NCI-H1436 (cell line): ENCODE measurements at places on chromosomes 7 and 10.

DNA sequence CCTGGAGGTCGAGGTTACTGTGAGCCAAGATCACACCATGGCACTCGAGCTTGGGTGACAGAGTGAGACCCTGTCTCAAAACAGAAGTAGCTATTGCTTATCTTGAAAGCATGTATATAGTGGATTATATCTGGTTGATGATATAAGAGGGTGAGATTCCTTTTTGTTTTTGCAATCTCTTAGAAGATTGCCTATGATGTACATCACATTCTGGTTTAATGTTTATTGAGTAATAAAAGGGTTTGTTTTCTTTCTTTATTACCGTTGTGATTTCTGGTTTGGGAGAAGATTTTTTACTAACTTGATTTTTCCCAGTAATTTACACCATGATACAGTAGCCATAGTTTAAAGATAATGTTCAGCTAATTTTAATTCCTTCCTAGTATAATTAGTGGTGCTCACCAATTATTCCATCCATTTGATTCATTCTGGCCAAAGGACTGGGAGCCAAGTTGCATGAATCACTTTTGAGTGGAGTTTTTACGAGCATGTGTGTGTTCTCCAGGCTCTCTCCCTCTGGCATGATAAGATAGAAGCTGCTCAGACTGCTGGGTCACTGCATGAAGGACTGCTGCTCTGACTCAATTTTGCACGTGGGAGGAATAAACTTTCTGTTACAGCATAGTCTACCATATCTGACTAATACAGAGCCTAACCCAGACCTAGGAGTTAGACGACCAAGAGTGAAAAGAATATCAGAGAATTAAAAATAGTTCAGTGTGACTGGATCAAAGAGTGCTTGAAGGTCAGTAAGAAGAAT, 13.5 kb upstream of the TSPAN13 start:
- no peak for DNase-seq

DNA sequence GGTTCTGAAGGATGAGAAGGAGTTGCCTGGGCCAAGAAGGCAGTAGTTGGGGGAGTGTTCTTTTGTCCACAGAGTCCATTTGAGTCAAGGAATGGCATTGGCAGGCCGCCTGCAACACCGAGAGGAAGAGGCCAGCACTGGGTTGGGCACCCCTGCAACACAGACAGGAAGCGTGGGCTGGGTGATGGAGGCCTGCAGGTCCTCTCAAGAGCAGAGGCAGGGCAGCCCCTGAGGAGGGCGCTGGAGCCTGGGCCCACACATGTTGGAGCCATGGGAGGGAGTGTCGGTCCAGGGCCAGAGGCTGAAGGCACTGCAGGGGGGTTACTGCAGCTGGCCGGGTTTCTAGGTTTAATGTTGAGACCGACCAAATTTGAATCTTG, 137.3 kb downstream of the PTPN20 start:
- no peak for DNase-seq

- DNase-seq, result no peak
These were observed 47.7 kb upstream of the ZNF92 start for GRCh38 chr7:65325793-65326432.

DNA sequence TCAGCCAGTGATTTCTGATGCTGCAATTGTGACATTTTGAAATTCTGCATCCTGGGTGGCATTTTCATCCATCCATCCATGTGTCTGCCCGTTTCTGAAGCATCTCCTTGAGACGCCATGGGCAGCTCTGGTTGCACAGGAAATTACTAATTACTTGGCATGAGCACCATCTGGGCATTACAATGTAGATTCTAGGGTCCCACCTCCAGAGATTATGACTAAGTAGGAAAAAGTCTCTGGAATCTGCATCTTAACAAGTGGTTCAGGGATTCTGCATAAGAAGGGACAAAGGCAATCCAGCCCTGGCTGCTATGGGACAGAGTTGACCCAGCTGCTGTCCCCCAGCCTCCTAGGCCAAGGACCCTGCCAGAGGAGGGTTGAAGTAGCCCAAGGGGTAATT, 65.3 kb downstream of the CUZD1 start:
- DNase-seq, result no peak

GRCh38 chr10:18687706-18688105, 28.5 kb downstream of the ARL5B start:
- no peak for DNase-seq

GRCh38 chr7:55591282-55591931, 19.1 kb upstream of the VOPP1 start:
- DNase-seq, result no peak

- DNase-seq, result no peak
These were observed 65.1 kb downstream of the ANKRD26 start for GRCh38 chr10:27035163-27035562.

- DNase-seq, result no peak
These were observed 13.7 kb upstream of the SRPK2 start for GRCh38 chr7:105402221-105403095.

GRCh38 chr10:10830293-10830986, 187.2 kb upstream of the CELF2 start:
- DNase-seq, result no peak

GRCh38 chr7:111485701-111486380, 76.5 kb downstream of the IMMP2L start:
- DNase-seq, result no peak

- DNase-seq, result no peak
These were observed 142.4 kb downstream of the LRRC4 start for GRCh38 chr7:127888825-127889224.

GRCh38 chr10:89474452-89474851, 60.1 kb downstream of the IFIT5 start:
- no peak for DNase-seq

- DNase-seq, result no peak
These were observed 11.3 kb upstream of the TSPAN15 start for GRCh38 chr10:69439813-69440506.

DNA sequence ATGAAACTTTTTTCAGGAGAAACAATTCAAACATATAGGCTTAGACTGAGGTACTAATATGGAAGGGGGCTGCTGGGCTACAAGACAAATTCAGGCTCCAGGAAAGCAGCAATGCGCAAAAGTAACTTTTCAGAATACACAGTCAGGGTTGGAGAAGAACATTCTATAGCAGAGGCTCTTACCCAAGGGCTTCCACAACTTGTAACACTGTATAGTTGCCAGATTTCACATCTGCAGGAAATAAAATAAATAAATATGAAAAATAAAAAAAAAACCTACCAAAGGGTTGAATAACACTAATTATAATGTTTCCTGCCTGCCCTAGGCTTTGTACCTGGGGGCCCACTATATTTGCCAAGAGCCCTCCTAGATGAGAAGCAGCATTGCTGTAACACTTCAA, 14.3 kb downstream of the MMS19 start:
- DNase-seq, result no peak

DNA sequence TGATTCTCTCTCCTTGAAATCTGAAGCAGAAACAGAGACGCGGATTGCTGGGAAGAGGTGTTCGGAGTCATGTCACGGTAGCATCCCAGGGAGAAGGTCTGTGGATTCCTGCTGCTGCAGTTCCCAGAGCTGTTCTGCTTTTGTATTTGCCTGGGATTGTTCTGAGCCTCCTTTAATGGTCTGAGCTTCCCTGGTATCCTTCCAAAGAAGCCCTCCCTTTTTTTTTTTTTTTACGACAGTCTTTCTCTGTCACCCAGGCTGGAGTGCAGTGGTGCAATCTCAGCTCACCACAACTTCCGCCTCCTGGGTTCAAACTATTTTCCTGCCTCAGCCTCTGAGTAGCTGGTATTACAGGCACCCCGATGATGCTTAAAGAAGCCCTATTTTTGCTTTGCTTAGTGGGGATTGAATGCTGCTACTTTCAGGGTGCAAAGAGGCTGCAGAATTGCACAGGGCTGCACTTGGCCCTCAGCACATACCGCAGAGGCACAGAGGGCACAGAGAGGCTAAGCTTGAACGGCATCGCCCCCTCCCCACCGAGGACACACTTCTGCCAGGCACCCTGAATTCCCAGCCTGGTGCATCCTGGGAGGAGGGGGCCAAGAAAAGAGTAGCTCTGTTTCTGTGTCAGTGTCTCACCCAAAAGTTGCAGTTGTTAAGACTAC, 208.6 kb upstream of the GALNT17 start:
- no peak for DNase-seq

DNA sequence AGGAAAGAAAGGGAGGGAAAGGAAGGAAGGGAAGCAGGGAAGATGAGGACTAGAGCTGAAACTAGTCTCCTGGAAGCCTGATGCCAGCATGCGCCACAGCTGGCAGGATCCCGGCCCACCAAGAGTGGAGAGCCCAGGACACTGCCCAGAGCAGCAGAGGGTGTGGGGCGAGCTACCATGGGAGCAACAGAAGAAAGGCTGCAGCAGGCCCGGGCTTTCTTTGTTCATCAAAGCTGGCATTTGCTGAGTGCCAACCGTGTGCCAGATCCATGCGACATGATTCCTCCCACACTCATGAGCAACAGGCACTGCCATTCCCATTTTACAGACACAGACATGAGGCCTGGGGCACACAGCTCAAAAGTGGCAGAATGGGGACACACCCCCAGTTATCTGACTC, 68.9 kb downstream of the FAM53B start:
- no peak for DNase-seq

DNA sequence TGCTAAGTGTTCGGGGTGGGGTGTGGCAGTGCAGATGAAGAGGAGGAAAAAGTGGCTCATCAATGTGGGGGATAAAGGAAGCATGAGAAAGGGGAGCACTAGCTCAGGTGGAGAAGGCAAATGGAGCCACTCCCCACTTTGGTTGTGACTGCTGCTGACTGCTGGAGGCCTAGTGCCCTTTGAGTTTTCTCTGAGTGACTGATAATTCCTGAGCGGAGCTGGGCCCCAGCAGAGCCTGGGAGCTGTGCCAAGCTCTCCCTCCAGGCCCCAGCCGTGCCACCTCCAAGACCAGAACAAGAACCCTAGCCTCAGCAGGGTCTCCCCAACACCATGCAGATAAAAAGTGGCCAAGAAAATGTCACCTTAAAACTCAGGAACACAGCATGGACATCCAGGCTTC, 9.7 kb upstream of the RASSF4 start:
- no peak for DNase-seq

- DNase-seq, result no peak
These were observed 192.7 kb downstream of the SEC23IP start for GRCh38 chr10:120085096-120085796.

- DNase-seq, result no peak
These were observed 64.2 kb downstream of the TRIL start for GRCh38 chr7:28893888-28894287.

GRCh38 chr7:35035511-35035961, 1.7 kb downstream of the DPY19L1 start:
- DNase-seq, result peak; percentile 39

- no peak for DNase-seq
These were observed 245.2 kb downstream of the ABCA13 start for GRCh38 chr7:48416327-48416908.

- DNase-seq, result no peak
These were observed 13.7 kb downstream of the CALML3 start for GRCh38 chr10:5538446-5538845.

GRCh38 chr7:36514289-36515243, 124.9 kb downstream of the ANLN start:
- no peak for DNase-seq

GRCh38 chr10:102065561-102066398, 631 bp downstream of the HPS6 start:
- no peak for DNase-seq

GRCh38 chr7:73739387-73739767, 775 bp upstream of the ABHD11 start:
- no peak for DNase-seq

- DNase-seq, result peak; percentile 31
These were observed 274.9 kb upstream of the GALNT17 start for GRCh38 chr7:70856901-70857630.

- DNase-seq, result no peak
These were observed 191.8 kb upstream of the CXCL12 start for GRCh38 chr10:44576702-44577191.

DNA sequence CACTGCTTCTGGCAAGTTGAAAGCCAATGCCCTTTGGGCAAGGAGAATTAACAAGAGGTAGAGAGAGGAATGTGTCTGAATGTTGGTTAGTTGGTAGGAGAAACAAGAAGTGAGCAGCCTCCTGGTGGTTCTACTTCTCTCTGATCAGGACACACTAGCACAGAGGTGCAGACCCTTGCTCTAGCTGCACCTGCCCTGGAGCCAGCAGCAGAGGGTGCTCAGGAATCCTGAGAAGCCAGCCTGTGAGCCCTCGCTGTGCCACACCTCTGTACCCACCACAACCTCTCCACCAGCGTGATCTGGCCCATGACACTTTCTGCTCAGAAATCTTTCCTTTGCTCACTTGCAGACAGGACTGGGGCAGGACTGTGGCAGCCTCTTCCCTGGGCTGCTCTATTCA, 364.7 kb downstream of the RPS24 start:
- no peak for DNase-seq

- no peak for DNase-seq
These were observed 237.4 kb downstream of the WDR11 start for GRCh38 chr10:121088524-121088923.

DNA sequence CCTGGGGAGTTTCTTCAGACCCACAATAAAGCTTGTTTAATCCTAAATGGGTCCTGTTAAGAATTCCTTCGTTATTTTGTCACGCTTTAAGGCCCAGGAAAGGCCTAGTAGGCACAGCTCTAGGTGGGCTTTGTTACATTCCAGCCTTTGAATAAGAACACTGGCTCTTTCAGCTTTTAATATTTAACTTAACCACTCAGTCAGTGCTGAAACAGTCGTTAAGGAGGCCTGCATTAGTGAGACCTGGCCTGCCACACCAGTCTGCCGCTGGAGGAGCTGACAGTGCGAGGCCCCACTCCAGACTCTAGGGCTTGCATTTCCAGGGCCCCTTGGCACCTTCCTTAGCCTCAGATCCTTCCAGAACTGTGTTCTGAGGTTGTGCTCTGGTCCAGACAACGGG, 351.4 kb downstream of the GLRX3 start:
- DNase-seq, result no peak

GRCh38 chr10:96374004-96374403, 15.2 kb upstream of the OPALIN start:
- no peak for DNase-seq

- DNase-seq, result no peak
These were observed 774.1 kb upstream of the AUTS2 start for GRCh38 chr7:68823996-68824780.

DNA sequence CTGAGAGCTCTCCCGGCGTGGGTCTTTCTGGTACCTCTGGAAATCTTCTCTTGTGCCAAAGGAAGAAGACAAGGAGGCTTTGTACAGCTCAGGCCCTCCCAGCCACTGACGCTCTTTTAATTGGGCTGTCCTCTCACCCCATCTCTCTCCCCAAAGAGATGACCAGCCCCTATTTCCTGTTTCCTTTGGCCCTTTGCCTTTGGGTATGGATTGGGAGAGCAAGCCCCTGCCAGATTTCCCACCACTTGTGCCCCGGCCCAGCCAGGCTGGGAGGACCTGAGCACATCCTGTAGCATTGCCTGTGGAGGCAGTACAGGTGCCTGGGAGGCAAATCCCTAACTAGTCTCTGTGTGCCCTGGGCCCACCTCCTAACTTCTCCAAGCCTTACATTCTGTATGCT, 5.7 kb upstream of the PLAC9 start:
- DNase-seq, result no peak
